ENCODE measurements at places on chromosomes 3 and 15. TPM values are rescaled to one million over a fixed set of nuclear protein-coding genes. Genes with fewer than 3 reads are reported as not detected.

GOLGA8A gene
- 141 TPM for total RNA-seq

DNA sequence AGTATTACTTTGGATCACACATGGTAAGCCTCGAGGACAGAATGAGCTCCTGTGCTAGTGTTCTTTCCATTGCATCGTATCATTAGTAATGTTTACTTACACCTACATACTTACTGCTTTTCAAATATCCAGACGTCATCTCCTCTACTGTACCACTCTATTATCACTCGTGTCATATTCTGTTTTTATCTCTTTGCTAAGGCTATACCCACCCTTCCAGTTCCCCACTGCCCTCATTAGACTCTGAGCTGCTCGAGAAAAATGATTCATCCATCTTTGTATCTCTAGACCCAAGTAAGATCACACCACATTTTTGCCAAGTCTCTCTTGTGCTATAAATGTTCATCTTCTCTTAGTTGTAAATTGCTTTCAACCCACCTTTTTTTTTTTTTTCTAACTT lies 245.7 kb downstream of the TIGIT start:
- DNase-seq: no peak
- peaks cover 12% of the 10 kb centered on the region for H3K4me1 ChIP-seq
- no peaks in the 10 kb centered on the region for H3K27me3 ChIP-seq
- H3K4me3 ChIP-seq: no peak overlapping the region

DNA sequence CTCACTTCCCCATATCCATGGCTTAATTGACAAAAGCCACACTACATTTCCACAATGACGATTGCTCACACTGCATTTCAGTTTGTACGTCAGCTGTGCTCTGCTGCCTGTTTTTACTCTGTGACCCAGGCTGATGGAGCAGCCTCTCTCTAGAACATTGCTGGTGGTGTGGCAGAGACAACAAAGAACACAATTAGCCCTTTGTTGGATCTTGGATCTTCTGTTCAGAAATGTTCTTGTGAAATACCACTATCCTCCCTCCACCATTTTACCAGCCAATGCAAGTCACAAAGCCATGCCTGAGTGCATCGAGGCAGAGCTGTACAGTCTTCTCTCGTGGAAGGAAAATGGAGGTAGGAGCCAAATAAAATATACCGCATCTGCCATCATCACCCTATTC lies 56.9 kb upstream of the TBC1D5 start:
- H3K27ac ChIP-seq: no peak overlapping the region
- no peaks in the 10 kb centered on the region for H3K4me1 ChIP-seq
- H3K36me3 ChIP-seq: no peaks in the 10 kb centered on the region

DNA sequence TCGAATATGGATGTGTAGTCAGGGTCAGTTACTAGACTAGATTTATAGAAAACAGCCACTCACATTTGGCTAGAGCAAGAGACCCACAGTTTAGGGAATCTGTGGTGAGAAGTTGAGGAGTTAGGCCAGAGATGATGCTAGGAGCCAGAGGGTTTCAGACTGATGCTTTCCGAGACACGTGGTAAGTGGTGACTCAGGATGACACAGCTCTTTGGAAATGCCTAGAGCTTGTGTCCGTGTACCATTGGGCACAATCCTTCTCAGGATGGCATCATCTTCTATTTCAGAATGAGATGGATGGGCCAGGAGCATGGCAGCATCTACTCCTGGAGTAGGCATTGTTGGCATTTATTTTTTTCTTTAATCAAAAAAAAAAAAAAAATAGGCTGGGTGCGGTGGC lies 28.5 kb downstream of the PTPRG start:
- DNase-seq: no peak
- H3K27me3 ChIP-seq: peaks cover 3% of the 10 kb centered on the region
- no peaks in the 10 kb centered on the region for H3K36me3 ChIP-seq
- H3K4me1 ChIP-seq: no peaks in the 10 kb centered on the region

C2CD4A gene
- 1.0 TPM for total RNA-seq

- peaks cover 85% of the 10 kb centered on the region for H3K4me1 ChIP-seq
- DNase-seq: peak; percentile 32
- H3K4me3 ChIP-seq: peak overlapping the region; percentile 35
Measured at GRCh38 chr3:105827959-105828358, 40.9 kb downstream of the CBLB start.
